ENCODE measurements at places on chromosomes 4 and X. TPM values are rescaled to one million over a fixed set of nuclear protein-coding genes. Genes with fewer than 3 reads are reported as not detected.

- DNase-seq: no peak
Measured at GRCh38 chr4:180560896-180561295, 1682.3 kb upstream of the TENM3 start.

DNA sequence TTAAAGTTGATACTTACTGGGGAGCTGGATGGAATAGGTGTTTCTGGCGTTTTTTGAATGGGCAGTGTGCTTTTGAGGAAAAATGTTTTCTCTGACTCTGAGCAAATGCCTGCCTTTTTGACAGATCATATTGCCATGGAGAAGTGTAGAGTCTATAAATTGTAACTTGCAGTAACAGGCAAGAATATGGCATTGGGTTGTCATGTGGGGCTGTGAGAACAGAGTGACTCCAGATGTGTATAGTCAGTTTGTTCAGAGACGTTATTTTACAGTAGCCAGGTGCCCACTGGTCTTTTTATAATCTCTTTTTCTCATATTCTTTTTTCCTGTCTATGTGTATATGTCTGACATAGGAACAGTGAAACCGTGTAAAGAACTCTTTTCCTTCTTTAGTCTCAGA lies 40.8 kb downstream of the RAPGEF2 start:
- DNase-seq: no peak

DNA sequence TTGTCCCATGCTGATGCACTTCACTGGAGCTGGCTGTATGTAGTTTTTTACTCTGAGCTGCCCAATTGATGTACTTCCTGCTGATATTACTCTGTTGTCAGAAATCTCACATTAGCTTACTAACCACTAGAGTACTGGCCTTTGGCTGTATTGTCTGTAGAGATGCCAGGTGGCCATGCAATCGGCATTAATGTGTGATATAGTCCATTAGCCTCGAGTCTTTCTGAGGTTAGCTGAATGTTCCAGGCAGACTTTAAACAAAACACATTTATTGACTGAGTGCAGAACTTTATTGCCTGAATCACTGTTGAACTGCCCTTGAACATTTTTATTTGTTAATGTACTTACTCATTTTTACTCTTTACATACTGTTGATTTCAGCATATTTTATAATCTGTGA lies 335.2 kb downstream of the PCDH10 start:
- DNase-seq: no peak

The SSX3 gene
- not detected for total RNA-seq

The RHOXF2 gene
- total RNA-seq: not detected

- DNase-seq: no peak
Measured at GRCh38 chrX:57587607-57588006, 4.2 kb upstream of the ZXDB start.

DNA sequence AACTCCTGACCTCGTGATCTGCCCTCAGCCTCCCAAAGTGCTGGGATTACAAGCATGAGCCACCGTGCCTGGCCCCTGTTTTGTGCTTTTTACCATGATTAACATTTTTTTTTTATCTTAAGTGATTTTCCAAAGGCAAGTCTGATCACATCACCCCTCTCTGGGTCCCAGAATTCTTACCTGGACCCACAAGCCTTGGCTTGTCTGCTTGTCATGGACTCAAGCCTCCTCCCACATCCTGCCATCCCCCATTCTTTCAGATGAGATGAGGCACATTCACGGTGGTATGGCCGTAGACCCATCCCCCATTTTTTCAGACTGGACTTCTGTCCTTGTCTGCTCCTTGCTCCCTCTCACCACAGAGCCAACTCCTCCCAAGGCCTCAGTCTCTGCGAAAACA lies 55.3 kb downstream of the APLN start:
- no peak for DNase-seq

GRCh38 chr4:21113496-21114223 lies 413.4 kb downstream of the PACRGL start:
- no peak for DNase-seq

GRCh38 chrX:100615005-100615404 lies 21.6 kb downstream of the TSPAN6 start:
- peak; percentile 34 for DNase-seq

DNA sequence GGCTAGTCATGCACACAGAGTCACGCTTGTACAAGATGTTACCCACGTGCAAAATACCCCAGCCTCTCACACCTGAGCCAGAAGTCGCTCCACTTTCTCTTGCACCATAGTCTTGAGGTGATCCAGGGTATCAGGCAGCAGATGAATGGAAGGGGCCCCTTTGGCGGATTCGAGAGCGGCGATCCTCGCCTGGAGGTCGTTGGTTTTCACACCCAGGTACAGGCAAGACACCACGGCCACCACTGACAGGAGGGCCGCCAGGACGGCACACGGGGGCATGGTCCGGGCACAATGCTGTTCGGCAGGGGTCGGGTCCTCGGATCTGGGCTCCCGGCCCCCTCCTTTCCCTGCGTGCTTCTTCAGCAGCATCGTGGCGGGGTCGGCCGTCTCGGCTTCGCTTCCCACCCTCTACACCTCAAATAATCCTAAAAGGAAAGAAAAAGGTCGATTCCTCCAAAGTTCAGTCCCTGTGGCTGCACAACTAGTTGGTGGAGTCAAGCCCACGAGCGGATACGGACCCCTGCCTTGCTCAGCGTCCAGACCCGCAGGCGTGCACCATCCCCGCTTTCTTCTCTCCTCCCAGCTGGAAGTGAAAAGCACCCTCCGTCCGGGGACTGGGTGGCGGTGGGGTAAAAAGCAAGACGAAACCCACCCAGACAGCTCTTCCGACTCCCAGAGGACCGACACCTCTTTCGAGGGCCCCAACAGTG lies 652 bp downstream of the COL25A1 start:
- DNase-seq: no peak

DNA sequence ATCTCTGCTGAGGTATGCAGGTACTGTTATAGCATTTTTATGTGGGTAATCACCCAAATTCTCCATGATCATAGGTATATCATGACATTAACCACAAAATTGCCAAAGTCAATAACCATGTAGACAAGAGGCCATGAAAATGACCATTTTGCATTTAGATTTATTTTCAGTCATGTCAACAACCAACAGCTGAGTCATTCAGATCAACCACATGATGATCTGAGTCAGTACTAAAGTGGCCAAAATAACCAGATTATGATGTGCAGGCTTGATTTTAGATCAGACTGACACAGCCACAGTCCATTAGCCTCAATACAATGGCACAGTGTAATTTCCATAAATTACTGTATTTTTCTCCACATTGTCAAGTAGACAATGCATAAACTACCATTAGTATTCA lies 240.5 kb downstream of the GRIA3 start:
- no peak for DNase-seq

The HPGDS gene
- 0.67 TPM for total RNA-seq

- DNase-seq: peak; percentile 69
Measured at GRCh38 chr4:156941940-156942548, 29.6 kb downstream of the PDGFC start.

The CABS1 gene
- not detected for total RNA-seq

The AFP gene
- not detected for total RNA-seq

The PHOX2B gene
- not detected for total RNA-seq

The BEX5 gene
- total RNA-seq: 22.7 TPM

The TSPAN5 gene
- total RNA-seq: 26.4 TPM

DNA sequence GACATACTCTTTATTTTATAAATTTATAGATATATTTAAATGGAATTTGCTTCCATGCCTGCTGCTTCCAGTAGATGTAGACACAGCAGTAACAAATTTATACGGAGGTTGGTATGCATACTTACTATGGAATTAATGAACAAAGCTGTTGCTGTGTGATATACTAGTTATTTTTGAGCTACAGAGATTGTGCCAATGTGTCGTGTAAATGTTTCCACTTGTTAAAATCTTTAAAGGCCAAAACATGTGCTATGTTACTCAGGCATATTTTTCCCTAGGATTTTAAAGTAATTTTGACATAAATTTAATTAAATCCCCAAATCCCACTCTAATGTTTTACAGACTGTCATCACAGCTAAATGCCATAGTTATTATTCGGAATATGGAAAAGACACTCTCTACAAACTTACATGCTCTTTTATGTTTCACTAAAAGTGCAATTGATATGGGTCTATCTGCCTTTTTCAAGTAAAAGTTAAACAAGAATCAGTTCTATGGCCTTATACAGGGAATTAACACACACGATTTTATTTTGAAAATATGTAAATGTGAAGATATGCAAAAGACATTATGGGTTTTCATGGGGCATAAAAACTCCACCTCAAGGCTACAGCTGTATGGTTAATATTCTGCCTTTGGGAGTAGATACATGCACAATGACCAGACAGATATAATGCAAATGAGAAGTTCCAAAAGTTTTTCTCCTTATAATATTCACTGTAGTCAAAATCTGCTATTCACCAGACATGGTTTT lies 256.8 kb downstream of the FSTL5 start:
- DNase-seq: no peak

DNA sequence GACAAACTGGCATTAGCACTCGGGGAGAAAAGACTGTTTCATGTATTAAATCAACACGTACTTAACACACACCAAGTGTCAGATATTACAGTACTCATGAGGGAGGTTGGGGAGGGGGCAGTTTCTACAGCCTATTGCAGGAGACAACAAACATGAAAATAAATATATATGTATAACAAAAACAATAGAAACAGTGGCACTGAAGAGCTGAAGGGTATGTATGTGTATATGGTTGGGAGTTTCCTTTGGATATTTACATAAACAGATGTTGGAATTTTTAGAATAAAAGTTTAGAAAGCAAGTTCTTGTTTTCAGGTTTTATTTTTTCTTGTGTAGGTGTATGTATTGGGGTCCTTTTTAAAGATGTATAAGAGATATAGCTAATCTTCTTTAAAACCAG lies 133.5 kb downstream of the ELOVL6 start:
- DNase-seq: no peak

DNA sequence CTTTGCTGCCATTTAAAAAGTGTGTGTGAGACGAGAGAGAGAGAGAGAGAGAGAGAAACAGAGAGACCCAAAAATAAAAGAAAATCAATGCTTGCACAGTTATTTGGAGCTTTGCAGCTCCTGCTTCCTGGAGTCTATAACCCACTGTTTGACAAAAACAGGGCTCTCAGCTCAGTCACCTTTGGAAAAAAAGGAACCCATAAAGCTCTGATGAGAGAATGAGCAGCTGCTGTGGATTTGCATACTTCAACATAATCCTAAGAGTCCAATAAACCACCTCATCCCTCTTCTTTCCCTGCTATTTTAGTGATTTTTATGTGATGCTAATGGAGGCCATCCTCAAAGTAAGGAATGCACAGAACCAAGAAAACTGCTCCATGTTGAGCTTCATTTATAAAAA lies 50.3 kb downstream of the USP26 start:
- DNase-seq: no peak

The LIAS gene
- 10.7 TPM for total RNA-seq

- DNase-seq: no peak
Measured at GRCh38 chr4:89992744-89993143, 98.1 kb downstream of the MMRN1 start.

The NXF2 gene
- not detected for total RNA-seq

GRCh38 chr4:104489731-104490095 lies 5.0 kb downstream of the CXXC4 start:
- no peak for DNase-seq

The GK2 gene
- 0.27 TPM for total RNA-seq

DNA sequence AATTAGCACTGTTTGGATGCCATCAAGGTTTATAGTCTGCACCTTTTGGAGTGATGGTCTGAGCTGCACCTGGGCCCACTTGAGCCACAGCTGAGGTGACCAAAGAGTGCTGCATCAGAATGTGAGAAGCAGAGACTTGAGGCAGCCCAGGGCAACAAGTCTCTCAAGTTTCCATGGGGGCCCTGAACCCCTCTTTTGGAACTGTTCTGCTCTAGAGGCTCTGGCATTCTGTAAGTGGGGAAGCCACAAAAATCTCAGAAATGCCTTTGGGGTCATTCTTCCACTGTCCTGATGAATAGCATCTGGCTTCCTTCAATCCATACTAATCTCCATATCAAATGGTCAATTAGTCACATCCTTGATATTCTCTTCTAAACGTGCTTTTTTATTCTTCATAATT lies 298.4 kb upstream of the MAOA start:
- DNase-seq: no peak

DNA sequence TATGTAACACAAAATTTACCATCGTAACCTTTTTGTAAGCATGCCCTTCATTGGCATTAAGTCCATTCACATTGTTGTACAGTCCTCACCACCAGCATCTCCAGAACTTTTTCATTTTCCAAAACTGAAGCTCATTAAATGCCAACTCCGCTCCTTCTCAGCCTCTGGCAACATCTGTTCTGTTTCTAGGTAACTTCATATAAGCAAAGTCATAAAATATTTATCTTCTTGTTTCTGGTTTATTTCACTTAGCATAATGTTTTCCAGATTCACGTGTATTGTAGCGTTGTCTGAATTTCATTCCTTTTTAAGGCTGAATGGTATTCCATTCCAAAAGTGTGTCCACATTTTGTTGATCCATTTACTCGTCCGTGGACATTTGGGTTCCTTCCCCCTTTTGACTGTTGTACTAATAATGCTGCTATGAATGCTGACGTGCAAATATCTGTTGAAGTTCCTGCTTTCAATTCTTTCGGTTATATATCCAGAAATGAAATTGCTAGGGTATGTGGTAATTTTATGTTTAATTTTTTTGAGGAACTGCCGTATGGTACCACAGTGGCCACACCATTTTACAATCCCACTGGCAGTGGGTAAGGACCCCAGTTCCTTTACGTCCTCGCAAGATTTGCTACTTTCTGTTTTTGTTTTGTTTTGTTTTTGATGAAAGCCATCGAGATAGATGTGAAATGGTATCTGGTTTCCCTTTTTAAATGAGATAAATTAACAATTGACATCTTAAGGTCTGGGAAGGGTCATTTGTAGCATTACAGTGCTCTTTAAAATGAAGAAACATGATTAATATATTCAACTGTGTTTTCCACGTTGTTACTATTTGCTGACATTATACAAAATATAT lies 63.4 kb downstream of the PTTG2 start:
- no peak for DNase-seq

- peak; percentile 22 for DNase-seq
Measured at GRCh38 chr4:46404981-46405380, 15.1 kb upstream of the GABRA2 start.

GRCh38 chr4:141132072-141132708 lies 1.1 kb downstream of the RNF150 start:
- DNase-seq: peak; percentile 62

The FGFRL1 gene
- total RNA-seq: 63.3 TPM

The ERVMER34-1 gene
- 1.1 TPM for total RNA-seq

GRCh38 chr4:39715788-39716187 lies 17.9 kb downstream of the UBE2K start:
- no peak for DNase-seq

DNA sequence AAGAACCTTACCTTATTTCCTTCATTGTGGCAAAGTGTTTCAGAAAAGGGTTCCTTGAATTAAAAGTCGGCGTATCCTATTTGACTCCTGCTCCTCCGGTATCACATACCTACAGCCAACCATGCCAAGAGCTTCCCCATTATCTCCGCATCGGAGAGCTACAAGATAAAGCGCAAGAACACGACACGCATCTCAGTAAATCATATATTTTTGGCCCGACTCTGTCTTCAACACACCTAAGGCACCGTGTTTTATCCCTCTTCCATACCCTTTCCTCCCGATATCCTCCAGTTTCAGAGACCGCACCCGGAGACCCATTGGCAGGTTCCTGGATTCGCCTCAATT lies 497 bp upstream of the THAP9 start:
- no peak for DNase-seq

Measured in thyroid gland (tissue), 4 donors.